ENCODE measurements at places on chromosomes 1 and 21.
A peak's percentile ranks its signal among the peaks of the same experiment; 100 is the strongest.

GRCh38 chr1:231162297-231162969 is 575 bp downstream of the TRIM67 start:
- DNase-seq = peak; percentile 75

- DNase-seq = no peak
These were observed 88.0 kb upstream of the PBX1 start for GRCh38 chr1:164470996-164471395.

GRCh38 chr1:226806988-226807387 is 63.4 kb upstream of the PSEN2 start:
- no peak for DNase-seq

- DNase-seq = no peak
These were observed 55.5 kb upstream of the RBM15 start for GRCh38 chr1:110283677-110284076.

DNA sequence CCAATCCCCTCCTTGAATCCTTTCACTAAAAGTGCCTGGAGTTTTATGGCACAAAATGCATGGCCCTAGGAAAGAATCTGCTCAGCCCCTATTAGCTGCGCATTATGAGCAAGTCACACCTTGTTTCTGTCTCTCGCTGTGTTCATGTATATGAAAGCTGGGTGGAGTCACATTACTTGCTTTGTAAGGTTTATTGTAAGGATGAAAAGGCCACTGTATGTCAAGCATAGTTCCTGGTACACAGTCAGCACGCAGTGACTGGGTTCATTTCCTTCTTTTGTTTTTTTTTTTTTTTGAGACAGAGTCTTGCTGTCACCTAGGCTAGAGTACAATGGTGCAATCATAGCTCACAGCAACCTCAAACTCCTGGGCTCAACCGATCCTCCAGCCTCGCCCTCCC is 6.7 kb upstream of the SLC9A1 start:
- no peak for DNase-seq

- peak; percentile 84 for DNase-seq
These were observed 251.2 kb downstream of the RRAGC start for GRCh38 chr1:38608202-38608864.

- no peak for DNase-seq
These were observed 120.7 kb downstream of the LEPR start for GRCh38 chr1:65541161-65541560.

DNA sequence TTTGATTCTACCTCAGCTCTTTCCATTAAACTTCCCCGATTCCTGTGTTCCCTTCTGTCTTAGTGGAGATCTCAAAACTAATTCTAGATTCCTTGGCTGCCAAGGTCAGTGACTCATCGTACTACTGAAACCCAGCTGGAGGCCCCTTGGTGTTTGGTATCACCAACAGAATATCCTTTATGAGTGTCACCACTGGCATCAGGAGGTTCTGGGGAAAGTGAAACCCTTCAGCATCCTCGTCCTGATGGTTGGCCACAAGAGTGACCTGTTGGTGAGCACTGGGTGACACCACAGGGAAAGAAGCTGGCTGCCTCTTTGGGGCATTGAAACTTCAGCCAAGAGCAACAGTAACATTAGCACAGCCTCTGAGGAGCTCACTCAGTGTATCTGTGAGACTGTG is 9.6 kb downstream of the RAB42 start:
- DNase-seq = peak; percentile 79

GRCh38 chr1:155529109-155529508 is 33.5 kb downstream of the ASH1L start:
- DNase-seq = no peak

- DNase-seq = no peak
These were observed 104.1 kb downstream of the NEGR1 start for GRCh38 chr1:72178266-72178665.

Measured in mesendoderm (in vitro differentiated cells).